NCI-H2171 treated with DMSO at 0.1 percent for 48 hours (cell line): ENCODE measurements at places on chromosomes 7 and 10.

GRCh38 chr7:70285187-70285586, 686.9 kb downstream of the AUTS2 start:
- DNase-seq, result no peak

DNA sequence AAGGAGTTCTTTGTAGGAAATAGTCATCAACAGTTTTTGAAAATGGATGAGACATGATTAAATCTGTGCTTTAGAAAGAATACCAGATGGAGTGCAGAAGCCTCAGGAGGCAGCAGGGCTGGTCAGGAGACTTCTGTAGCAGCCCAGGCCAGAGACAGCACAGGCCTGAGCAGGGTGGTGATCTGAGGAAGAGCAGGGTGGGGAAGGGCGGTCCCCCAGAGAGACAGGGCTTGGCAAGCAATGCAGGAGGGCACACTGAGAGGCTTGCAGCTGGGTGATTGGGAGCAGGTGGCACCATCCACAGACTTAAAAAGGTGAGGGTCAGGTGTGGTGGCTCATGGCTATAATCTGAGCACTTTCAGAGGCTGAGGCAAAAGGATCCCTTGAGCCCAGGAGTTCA, 4.3 kb upstream of the SMKR1 start:
- no peak for DNase-seq

DNA sequence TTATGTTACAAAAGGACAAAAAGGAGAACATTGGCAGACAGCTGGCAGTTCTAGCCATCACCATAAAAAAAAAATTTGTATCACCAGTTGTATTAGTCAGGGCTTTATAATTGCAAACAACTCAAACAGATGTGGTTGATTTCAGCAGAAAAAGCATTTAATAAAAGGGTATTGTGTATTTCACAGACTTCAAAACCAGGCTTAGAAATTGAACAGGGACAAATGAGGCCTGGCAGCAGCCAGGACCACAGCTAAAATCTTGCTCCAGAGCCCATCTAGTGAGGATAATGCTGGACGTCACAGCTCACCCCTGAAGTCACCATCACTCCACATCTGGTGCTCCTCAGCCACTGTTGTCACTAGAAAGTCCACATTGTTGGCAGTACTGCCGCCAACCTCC, 52.9 kb upstream of the CALD1 start:
- no peak for DNase-seq

DNA sequence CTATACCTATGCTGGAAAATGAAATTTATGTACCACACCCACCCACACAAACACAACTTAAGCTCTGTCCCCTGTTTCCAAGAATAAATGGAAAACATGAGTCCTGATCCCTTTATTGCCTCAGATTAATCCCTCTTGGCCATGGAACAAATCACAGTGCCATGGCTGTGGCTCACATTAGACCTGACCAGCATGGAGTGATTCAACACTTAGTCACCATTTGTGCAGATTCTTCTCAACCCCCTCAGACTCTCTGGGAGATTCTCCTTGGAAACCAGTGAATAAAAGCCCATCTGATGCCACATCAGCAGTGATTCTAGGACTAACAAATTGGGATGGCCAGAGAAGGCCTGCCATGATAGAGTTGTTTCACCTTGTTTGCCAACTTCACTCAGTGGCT, 204.4 kb upstream of the TMEM72 start:
- no peak for DNase-seq

- no peak for DNase-seq
These were observed 4.7 kb downstream of the ZNF503 start for GRCh38 chr10:75396631-75397495.

DNA sequence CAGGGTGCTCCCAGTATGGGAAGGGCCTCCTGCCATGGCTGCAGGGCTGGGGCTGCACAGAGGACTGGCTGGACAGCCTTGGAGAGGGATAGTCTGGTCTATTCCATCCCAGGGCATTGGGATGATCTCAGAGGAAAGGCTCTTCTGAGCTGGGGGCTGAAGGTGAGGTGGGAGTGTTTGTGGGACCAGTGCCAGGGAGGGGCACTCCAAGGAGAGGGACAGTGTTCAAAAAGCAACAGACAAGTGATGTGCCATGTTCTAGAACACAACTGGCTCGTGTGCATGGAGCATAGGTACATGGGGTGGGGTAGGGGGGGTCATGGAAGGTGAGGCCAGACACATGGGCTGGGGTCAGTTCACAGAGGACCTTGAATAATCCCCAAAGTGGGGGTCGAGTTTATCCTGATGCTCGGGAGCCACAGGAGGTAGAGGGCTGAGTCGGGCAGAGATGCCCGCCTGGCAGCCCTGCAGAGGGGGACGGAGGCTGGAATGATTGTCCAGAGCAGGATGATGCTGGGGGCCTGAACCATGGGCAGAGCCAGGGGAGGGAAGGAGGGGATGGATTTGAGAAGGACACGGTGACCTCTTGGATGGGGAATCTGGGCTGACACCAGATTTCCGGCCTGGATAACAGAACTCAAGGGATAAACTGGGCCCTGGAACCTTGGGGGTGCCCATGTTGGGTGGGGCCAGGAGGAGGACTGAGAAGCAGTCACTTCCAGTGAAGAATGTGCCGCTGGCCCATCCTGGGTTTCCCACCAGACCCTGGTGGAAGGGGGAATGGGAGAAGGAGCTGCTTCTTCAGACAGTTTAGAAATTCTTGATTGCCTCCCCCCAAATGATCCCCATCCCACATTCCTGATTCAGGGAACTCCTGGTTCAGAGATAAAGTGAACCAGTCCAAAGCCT, 50.4 kb downstream of the NEURL1 start:
- DNase-seq, result no peak

- no peak for DNase-seq
These were observed 295.3 kb upstream of the COBL start for GRCh38 chr7:51611937-51612336.

GRCh38 chr10:103812432-103812831, 42.9 kb downstream of the SH3PXD2A start:
- no peak for DNase-seq

DNA sequence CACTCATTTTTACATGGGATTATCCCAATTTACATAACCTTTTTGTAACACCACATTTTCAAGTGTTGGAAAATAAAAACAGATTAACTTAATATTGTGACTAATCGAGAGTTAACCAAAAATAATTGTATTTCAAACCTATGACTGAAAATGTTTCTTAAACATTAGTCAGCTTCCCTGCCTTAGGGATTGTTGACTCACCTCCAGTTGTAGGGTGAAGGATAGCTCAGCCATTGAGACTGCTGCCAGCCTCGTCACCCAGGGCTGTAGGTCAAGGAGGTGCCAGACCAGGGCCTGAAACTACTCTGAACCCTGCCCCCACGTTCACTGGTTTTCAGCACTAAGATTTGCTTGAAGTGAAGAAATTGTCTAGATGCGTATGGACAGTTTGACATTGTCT, 351.2 kb downstream of the GFRA1 start:
- DNase-seq, result no peak

DNA sequence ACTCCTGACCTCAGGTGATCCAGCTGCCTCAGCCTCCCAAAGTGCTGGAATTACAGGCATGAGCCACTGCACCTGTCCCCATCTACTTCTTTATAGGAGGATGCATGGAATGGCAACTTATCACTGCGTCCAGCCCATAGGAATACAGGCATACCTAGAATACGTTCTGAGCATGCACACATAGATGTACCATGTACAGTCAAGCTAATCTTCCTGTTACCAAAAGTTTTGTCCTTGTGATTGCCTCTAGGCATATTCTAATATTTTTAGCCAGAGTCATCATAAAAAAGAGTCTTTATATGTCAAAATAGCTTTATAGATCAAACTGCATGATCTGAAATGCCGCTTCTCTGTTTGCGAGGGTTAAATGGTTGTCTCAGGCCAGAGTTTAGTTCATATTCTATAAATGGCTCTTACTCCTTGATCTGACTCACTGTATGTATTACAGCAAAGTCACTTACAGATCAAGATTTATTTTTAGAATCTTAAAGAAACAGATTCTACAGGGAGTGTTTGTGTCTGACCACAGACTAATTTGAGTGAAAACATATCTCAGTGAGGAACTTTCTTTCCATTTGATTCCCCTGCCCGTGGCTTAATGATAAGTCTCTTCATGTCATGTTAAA, 210.9 kb downstream of the CREB5 start:
- DNase-seq, result no peak

DNA sequence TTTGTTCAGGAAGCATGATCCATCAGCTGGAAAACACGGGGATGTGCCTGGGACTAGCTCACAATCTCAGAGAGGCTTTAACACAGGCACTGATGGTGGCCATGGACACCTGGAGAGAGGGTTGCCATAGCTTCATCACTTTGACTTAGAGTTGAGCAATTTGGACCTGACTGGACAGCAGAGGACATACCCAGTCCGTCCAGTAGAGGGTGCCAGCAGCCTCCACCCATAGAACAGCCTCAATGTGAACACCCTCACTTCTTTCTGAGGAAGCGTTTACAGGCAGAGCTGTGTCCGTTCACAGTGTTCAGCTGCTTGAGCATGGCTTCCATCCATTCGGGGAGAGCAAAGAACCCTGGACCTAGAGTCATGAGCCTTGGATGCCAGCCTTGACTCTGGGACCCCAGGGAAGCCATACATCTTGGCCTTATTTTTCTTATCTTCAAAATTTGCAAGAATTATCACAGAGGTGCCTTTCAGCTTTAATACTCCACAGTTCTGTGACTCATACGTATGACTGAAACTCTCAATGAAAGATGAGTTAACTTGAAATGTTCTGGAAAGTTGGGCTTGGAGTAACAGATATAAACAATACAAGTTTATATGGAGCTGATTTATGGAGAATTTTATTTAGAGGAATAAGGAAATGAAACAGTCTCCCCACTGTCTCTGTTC, 302.9 kb upstream of the PODXL start:
- DNase-seq, result peak; percentile 59

GRCh38 chr7:98841179-98841997, 28.4 kb downstream of the TMEM130 start:
- DNase-seq, result peak; percentile 41

- DNase-seq, result no peak
These were observed 58.5 kb upstream of the FOXP2 start for GRCh38 chr7:114356133-114356532.

DNA sequence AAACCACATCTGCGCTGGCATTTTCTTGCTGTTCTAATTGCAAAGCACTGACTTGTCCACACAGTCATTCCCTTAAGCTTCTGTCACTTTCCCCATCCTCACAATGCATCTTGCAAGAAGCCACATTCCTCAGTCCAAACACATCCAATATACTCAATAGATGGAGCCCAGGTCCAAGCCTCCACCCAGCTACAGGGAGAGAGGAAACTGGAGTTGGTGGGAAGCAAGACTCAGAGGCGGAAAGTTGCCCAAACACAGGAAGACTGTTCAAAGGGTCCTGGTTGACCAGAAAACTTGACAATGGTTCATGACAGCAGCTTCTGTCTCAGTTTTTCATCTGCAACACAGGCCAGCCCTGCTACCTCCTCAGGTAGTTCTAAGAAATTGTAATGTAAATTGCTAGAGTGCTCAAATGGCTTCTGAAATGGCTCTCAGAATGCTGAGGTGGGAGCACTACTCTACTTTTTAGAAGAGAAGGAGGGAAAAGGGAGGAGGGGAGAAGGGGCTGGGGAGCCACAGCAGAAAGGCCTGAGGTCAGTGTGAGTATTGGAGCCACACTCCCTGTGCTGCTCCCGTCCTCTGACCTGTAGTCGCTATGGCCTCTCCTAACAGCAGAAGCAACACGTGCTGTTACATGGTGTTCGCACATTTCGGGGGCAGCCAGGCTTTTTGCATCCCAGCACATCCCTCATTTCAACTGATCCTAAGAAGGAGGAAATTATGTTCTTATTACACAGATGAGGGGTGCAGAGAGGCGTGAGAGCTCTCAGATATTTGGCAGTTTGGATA, 46.9 kb upstream of the GPR26 start:
- DNase-seq, result no peak

DNA sequence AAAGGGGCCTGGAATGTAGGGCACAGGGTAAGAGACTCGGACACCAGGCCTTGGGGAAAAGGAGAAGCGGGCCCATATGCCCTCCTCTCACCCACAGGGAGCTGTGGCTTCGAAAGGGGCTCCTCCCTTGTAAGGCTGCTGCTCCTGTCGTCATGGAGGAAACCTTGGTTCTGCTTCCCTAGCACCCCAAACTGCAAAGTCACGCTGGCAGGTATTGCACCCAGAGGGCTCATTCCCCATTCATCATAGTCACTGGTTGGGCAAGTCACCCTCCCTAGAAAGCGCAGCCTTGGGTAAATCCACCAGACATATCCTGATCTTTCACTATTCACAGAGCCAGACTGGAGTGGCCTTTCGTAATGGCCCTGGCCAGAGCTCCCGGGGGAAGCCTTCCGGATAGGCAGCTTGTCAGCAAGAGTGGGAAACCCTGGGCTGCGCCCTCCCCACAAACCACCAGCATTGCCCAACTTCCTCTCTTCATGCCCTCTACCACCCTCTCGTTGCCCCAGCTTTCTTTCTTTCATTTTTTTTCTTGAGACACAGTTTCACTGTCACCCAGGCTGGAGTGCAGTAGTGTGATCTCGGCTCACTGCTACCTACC, 121.0 kb downstream of the HIP1 start:
- no peak for DNase-seq

- DNase-seq, result no peak
These were observed 25.8 kb downstream of the EMX2 start for GRCh38 chr10:117568334-117568733.

DNA sequence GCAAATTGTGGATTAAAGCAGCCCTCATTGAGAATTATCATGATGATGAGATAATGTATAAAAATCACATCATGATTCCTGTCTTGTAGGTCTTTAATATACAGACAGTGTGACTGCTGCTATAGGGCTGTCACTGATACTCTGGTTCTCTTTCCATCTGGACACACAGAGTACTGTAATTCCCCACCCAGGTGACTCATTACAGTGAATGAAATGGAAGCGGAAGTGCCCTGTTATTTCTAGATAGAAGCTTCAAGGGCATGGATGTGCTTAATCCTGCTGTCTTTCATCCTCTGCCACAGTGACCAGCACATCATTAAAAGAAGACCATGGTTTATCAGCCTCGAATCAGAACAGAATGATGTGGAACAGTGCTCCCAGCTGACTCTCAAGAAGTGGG, 1234.0 kb downstream of the SORCS3 start:
- DNase-seq, result no peak

GRCh38 chr10:6811153-6811552, 231.1 kb upstream of the PRKCQ start:
- no peak for DNase-seq
